AG09319 (cell line): ENCODE measurements at places on chromosomes 16 and 17.

DNA sequence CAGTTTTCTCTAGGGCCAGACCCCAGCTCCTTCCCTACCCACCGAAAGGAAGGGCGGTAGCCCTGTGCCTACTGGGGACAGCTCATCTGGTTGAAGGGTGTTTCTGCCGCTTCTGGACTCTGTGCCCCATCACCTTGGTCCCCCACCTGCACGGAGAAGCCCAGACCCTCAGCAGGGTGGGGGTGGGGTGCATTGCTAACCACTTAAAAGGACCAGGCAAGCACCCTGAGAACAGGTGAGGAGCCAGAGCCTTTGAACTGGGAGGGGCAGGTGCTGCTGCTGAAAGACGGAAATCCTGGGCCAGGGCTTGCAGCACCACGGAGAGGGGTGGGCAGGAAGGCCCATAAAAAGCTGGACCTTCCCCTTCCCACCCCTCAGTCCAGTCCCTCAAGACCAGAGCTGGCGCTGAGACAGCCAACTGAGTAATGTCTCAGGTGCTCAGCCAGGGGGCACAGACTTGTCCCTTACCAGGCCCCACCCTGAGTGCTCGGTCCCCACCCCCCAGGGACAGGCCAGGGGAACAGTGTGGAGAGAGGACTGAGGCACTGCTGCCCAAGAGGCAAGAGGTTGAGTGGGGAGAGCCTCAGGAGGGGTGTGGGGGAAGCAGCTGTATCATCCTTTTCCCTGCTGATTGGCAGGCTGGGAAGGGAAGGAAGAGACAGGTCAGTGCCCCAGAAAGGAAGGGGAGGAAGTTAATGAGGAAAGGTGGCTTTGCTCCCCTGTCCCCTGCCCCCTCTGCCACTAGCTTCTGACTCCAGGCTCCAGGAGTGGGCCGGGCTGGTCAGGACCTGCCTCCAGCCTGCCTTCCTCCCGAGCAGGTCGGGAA is 10.9 kb upstream of the SP2 start:
- no peak for DNase-seq

GRCh38 chr16:65421596-65421995 is 299.7 kb upstream of the CDH11 start:
- no peak for DNase-seq

GRCh38 chr17:73799096-73799495 is 154.9 kb upstream of the SDK2 start:
- DNase-seq, result no peak

DNA sequence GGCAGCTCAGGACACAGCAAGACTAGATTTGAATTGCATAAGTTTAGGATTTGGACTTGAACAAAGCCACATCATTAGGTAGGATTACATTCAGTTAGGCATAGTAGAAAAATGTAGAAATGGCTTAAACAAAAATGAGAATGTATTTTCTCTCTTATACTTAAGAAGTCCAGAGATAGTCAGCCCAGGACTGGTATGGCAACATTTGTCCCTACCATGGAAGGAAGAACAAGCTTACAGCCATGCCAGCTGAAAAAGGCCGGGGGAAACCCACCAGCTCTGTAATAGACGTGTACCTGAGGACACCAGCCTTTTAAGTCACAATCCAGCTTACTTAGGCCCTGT is 11.2 kb upstream of the TMIGD1 start:
- no peak for DNase-seq

DNA sequence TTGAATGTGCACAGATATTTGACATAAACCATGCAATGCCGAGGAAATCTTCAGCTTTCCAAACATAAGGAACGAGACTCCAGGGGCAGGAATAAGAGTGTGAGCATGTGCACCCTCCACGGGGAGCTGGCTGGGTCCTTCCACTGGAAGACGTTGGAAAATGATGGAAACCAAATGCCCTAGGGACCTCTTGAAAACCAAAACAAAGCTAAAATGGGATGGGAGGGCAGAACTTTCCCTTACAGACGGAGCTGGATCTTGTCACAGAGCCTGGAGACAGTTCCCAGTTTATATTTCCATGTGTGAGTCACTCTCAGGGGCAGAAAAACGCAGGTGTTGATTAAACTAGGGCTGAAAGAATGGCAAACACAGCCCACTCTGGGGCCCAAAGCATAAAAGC is 34.4 kb upstream of the DNAH17 start:
- DNase-seq, result no peak

DNA sequence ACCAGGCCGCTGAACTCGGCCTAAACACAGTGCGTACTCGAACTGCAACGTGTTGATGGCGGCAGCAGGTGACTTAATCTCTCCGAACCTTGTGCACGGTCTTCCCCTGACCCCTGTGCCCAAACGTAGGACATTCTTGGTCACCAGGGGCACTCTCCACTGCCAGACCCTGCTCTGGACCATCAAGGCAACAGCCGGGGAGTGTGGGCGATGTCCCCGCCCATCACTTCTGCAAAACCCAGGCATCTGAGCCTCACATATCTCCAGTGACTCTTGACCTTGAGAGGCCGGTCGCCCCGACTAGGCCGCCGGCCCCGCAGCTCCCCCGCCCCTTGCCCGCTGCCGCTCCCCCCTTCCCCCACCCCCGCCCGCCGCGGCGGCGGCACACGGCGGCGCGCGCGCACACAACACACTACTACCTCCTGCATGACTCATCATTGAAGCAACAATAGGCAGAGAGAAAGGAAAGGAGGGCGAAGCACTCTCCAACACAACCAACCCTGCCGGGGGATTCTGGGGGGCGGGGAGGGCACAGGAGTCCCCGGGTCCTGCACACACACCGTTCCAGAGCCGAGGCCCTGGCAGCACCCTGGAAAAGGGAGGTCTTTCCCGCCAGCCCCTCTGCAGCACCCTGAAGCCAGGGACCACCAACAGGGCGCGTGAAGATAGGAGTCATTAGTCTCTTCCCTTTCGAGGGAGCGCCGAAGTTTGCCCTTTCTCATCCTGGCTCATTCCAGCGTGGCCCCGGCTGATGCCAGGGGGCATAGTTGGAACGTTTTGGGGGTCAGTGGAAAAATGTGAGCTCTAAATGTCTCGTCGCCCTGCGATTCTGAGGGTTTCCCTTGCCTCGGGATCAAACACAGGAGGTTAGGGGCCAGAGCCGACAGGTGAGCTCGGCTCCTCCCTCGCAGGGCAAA is 1.9 kb downstream of the MNT start:
- no peak for DNase-seq
